Activated T-cell treated with anti-CD3 and anti-CD28 coated beads for 4 hours (primary cell): ENCODE measurements at places on chromosomes 7 and 10.

DNA sequence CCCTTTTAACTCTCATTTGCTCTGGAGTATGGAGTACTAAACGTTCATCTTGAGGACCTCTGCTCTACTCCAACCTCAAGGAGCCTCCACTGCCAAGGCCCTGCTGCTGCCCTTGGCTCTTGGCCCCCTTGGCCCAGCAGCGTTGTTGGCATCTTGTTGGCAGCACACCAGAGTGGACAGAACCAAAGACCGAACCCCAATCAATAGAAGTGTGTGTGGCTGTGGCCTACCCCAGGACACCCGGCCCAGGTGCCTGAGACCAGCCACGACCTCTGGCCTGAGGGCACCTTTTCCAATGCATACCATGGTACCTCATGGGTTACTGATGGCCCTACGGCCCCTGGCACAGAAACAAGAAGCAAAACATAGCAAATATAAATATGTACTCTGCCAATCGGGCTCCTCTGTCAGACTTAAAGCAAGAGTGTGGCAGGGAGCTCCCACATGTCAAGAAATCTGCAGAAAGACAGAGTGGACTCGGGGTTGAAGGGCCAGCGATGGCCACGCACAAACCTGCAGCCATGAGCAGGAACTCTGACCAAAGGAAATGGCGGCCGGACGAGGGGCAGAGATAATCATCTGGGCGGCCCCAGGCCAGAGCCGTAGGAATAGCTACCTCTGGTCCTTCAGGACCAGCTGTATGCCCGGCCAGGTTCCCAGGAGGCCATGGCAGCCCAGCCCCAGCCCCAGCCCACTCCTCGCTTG is 2.9 kb downstream of the NPC1L1 start:
- no peak for DNase-seq

DNA sequence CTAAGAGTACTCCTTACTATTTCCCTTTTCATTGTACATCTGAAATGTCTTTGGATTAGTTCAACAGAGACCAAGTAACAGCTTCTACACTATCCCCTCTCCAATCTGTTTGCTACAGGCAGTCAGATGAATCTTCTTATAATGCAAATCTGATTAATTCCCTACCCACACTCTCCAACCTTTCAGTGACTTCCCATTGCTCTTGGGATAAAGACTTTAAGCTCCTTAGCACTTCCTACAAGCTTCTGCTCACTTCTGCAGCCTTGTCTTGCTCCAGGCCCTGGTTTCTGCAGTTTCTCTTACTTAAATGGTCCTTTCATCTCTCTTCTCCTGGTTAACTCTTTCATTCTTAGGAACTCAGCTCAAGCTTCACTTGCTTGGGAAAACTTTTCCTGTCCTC is 65.2 kb upstream of the FEZF1 start:
- no peak for DNase-seq

GRCh38 chr7:98985945-98986344 is 107.6 kb downstream of the TRRAP start:
- no peak for DNase-seq

DNA sequence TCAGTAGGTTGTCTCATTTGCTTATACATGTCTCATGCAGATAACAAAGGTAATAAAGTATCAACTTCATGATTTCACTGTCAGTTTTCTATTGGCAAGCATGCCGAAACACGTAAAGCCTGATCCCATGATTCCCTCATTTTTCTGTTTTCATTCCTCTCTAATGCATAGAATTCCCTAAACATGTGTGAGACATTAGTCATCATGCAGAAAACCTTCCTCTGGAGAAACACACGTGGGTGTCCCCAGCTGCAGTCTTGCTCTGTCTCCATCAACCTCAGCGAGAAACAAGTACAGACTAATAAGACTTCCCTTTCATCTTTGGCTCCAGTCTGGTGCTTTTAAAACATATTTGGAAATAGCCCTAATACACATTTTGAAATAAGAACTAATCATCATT is 432.7 kb upstream of the VSTM2A start:
- DNase-seq: no peak

GRCh38 chr10:14306190-14306589 is 24.5 kb downstream of the FRMD4A start:
- no peak for DNase-seq

DNA sequence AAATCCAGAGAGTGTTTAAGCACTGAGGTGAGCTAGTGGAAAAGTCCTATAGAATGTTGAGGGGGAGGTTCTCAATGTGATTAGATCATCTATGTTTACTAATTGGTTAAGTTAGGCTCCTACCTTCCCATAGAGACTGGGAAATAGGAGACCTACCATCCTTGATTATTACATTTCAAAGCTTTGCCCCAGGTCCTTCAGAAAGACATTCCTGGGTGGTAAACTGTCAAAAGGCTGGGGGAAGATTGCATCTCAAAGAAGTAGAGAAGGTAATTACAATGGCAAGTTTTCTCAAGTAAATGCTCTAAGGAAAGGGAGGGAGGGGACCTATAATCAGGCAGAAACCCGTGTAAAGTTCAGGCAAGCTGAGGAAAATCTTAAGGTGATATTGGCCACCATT is 247.8 kb upstream of the SMIM30 start:
- DNase-seq: no peak

DNA sequence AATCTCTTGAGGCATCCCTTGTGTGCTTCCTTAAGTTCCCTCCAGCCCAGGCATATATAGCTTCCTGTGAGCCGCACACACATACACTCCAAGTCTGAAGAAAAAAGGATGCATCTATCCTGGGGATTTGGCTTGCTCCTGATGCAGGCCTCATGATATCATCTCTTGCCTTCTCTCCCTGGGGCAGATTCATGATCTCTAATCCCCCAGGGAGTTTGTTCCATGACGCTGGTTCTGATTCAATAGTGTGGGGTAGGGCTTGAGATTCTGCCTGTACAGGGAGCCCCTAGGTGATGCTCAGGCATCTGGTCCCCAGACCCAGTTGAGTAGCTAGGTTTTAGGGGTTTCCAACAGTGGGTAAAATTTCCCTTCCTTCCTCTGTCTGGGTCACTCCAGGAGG is 1.5 kb downstream of the PON1 start:
- DNase-seq: no peak

DNA sequence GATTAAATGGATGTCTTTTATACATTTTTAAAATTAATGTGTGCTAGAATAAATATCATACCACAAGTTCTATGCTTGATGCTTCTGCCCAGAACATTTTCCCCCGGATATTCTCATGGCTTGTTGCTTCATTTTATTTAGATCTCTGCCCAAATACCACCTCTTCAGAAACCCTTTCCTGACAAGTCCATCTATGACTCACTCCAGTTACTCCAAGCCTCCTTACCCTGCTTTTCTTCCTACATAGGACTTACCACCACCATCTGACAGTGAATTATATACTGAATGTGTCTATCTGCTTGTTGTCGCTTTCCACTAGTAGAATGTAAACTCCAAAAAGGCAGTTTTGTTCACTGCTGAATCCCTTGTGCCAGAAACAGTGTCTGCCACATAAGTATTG is 19.1 kb upstream of the ERVW-1 start:
- no peak for DNase-seq

GRCh38 chr7:140060243-140060630 is 2.5 kb downstream of the PARP12 start:
- no peak for DNase-seq

DNA sequence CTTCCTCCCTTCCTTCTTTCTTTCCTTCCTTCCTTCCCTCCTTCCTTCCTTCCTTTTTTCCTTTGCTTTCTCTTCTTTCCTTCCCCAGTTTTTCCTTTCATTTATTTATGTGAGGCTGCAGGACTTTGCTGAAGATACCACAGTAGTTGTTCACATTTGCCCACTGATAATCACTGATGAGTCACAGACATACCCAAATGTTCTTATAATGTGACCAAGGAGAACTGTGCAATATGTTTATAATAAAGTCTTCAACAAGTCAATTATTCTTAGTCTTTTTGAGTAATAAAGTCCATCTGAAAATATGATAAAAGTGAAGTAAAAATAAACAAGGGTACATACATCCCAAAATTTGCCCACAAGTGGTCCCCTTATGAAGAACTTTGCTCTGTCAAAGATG is 159.7 kb downstream of the GNAI1 start:
- no peak for DNase-seq

DNA sequence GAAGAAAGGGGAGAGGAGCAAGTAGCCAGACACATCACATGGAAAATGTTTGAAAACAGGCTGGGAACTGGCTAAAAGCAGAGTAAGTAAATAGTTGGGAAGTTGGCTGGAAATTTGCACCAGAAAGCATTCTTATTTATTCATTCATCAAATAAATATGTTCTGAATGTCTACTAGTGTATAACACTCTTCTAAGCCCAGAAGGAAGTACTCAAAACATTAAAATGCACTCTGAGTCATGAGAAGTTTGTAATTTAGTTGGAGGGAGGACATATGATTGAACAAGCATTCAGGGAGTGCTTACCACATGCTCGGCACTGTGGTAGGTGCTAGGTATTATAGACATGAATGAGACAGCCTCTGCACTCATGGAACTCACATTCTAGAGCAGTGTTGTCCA is 37.0 kb upstream of the CNNM1 start:
- DNase-seq: no peak

DNA sequence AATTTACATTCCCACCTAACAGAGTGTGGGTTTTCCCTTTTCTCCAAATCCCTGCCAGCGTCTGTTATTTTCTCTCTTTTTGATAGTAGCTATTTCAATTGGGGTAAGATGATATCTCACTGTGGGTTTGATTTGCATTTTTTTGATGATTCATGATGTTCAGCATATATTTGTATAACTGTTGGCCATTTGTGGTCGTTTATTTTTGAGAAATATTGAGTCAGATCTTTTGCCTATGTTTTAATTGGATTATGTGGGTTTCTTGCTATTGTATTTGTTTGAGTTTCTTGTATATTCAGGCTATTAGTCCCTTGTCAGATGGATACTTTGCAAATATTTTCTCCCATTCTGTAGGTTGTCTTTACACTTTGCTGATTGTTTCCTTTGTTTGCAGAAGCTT is 193.8 kb downstream of the ABCA13 start:
- DNase-seq: no peak

DNA sequence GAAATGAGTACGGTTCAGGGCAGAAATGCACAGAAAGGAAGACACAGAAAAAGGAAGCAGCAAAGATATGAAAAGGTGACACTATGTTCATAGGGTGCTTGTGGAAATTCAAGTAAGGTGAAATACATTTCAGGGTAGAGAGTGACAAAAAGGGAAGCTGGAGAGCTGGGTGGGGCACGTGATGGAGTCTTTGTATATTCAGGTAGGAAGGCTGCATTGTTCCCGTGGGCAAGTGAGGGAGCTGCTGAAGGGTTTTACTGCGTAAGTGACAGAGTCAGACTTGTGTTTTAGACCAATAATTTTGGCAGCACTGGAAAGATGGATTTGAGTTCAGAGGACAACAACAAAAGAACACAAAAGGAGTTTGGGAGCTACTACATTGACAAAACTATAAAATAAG is 35.3 kb upstream of the ANK3 start:
- DNase-seq: no peak

GRCh38 chr10:32061440-32061839 is 5.2 kb upstream of the KIF5B start:
- DNase-seq: no peak

DNA sequence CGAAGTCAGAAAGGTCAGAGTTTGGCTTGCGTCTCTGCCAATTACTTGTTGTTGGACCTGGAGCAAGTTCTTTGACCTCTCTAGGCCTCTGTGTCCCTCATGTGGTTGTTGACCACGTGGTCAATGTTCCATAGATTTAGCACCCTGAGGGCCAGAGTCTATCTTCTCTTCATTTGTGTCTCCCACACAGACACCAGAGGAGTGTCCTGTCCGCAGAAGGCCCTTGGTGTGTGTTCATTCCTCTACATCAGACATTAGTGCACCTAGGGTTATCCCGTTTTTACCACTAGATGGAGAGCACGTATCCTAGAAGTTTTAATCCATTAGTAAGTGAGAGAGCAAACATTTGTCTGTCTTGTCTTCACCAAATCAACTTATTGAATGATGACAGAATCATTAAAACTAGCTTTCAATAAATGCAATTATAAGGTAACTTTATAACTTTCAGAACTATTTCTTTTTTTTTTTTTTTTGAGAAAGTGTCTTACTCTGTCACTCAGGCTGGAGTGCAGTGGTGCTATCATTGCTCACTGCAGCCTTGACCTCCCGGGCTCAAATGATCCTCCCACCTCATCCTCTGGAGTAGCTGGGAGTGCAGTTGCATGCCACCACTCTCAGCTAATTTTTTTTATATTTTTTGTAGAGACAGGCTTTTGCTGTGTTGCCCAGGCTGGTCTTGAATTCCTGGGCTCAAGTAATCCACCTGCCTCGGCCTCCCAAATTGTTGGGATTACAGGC is 122.5 kb upstream of the ANKRD1 start:
- DNase-seq: no peak

DNA sequence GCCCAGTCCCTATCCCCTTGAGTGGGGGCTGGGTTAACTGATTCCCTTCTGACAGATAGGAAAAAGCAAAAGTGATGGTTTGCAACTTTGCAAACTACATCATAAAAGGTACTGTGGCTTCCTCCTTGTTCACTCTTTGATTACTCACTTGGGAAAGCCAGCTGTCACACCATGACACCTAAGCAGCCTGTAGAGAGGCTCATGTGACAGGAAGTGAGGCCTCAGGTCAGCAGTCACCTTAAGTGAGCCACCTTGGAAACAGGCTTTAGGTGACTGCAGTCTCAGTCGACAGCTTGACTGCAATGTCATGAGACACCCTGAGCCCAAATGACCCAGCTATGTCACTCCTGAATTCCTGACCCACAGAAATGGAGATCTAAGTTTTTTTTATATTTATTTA is 4.3 kb upstream of the CHCHD2 start:
- DNase-seq: no peak

DNA sequence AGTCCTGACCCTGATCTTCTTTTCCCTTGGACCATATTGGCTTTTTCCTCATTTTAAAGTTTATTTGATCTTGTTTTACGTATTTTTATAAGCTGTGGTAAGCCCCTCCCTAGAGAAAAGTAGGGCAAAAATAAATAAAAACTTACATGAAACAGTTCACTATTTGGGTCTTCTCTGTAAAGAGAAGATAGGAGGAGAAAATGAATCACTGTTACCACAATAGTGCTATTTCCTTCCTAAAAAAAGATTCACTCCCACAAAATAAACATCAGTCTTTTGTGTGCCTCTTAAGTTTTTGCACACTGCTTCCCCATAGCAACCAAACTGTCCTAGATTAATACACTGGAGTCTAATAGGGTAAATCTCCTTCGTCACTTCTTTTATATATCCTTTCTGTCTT is 1.4 kb upstream of the SVIL start:
- no peak for DNase-seq

- no peak for DNase-seq
Measured at GRCh38 chr10:119505131-119505551, 37.4 kb downstream of the RGS10 start.

DNA sequence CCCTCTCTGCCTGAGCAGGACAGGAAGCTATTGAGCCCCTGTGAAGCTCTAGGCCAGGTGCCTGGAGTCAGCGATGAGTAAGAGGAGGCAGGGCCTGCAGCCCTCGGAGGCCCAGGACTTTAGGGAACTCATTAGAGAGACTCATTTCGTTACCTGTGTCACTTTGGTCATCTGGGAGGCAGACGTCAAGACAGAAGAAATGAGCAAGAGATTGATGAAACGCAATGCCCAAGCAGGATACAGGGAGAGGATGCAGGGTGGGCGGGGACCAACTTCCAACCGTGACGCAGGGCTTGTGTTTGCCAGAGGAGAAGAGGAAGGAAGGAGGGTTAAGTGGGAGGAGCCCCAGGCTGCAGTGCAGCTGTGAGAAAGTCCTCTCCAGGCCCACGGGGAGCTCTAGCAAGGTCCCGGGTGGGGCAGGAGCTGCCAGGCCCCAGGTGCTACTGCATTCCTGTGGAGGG is 26.4 kb upstream of the GNA12 start:
- peak; percentile 28 for DNase-seq

- DNase-seq: peak; percentile 19
Measured at GRCh38 chr10:79027147-79028055, 41.4 kb upstream of the ZMIZ1 start.

- DNase-seq: no peak
Measured at GRCh38 chr10:86798025-86798424, 41.6 kb downstream of the BMPR1A start.
